Colonic mucosa (tissue), 4 donors: ENCODE measurements at places on chromosomes 2 and 18. TPM values are rescaled to one million over a fixed set of nuclear protein-coding genes. Genes with fewer than 3 reads are reported as not detected.

GRCh38 chr2:112056626-112056987 lies 1.5 kb downstream of the TMEM87B start:
- H3K27me3 ChIP-seq: no peaks in the 10 kb centered on the region
- peak overlapping the region; percentile 88 for H3K4me3 ChIP-seq
- peak overlapping the region; percentile 100 for H3K27ac ChIP-seq
- DNase-seq: no peak

DNA sequence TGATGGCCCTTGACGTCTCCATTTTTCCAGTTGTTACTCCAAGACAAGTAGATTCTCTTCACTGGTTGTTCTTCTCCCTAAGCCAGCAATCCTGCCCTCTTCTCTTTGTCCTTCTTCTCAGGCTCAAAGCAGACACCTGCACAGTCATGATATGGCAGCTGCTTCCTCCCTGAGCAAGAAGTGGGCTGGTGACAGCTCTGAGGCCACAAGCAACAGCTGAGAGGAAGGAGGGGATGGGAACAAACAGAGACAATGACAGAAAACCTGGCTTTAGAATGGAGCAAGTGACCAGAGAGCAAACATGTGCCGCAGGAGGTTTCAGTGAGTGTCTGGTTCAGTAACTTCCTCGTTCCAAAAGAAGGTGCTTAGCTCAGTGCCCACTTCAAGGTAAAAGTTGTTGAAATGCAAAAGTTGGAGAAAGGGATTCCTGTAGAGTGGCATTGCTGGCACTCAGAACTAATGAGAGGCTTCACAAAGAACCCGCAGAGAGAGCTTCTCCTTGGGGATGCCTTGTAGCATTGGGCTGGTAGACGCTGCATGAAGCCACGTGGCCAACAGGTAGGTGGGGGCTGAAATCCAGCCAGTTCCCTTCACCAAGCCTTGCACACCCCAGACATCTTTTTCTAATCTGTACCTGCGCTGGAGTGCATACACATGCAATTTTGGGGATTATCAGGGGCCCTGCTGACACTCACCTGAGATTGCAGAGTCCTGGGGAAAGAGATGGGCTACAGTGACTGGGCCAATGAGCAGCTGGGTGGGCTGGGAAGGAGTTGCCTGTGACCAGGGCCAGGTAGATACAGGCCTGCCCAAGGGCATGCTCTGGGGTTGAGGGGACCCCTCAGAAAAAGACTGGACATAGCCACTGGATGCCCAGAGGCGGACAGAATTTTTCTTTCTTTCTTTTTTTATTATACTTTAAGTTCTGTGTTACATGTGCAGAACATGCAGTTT lies 153.3 kb upstream of the RAB12 start:
- H3K4me1 ChIP-seq: no peaks in the 10 kb centered on the region
- no peaks in the 10 kb centered on the region for H3K36me3 ChIP-seq
- no peak for DNase-seq
- no peak overlapping the region for H3K27ac ChIP-seq
- no peak overlapping the region for H3K4me3 ChIP-seq

DNA sequence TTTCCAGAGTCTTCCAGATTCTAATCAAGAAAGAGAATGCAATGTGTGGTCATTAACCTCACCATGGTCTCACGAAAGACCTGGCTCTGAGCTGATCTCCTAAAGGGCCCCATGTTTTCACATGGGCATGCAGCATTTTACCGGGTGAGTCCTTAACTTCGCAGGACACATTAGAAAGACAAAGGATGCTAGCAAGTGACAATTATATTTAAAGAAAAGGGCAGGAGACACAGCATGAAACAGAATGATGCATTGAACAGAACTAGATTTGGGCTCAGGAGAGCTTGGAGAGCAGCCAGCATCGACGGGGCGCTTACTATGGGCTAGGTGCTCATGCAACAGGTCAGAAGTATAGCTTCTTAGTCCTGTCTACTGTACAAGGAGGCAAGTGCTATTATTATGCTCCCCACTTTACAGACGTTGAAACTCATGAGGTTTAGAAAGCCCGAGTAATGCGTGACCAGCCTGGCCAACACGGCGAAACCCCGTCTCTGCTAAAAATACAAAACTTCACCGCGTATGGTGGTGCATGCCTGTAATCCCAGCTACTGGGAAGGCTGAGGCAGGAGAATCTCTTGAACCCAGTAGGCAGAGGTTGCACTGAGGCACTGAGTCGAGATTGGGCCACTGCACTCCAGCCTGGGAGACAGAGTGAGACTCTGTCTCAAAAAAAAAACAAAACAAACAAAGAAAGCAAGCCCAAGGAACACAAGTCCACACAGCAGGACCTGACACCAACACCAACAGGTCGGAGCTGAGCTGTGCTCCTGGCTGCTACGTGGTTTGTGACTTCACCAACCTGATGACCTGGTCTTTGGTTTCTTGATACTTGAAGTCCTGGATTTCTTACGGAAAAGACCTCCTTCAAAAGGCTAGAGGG lies 16.1 kb downstream of the MBP start:
- H3K27me3 ChIP-seq: no peaks in the 10 kb centered on the region
- H3K27ac ChIP-seq: peak overlapping the region; percentile 92
- peak; percentile 26 for DNase-seq
- no peaks in the 10 kb centered on the region for H3K36me3 ChIP-seq
- peaks cover 11% of the 10 kb centered on the region for H3K4me1 ChIP-seq
- no peak overlapping the region for H3K4me3 ChIP-seq

DNA sequence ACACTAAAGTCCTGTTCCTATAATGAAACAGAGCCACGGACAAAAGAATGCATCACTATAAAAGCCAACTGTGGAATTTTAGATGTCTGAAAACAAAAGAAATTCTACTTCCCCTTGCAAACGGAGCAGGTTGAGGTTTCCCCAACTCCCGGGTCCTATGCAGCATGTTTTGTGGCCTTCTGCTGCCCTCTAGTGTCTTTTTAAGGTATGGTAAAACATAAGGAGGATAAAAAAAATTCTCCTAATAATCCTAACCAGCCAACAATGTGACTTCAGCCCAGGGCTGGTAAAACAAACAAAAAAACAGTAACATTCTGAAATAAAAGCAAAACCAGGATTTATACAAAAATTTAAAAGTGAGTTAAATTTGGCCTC lies 539.5 kb downstream of the NRXN1 start:
- H3K27me3 ChIP-seq: no peaks in the 10 kb centered on the region
- no peaks in the 10 kb centered on the region for H3K4me1 ChIP-seq

DNA sequence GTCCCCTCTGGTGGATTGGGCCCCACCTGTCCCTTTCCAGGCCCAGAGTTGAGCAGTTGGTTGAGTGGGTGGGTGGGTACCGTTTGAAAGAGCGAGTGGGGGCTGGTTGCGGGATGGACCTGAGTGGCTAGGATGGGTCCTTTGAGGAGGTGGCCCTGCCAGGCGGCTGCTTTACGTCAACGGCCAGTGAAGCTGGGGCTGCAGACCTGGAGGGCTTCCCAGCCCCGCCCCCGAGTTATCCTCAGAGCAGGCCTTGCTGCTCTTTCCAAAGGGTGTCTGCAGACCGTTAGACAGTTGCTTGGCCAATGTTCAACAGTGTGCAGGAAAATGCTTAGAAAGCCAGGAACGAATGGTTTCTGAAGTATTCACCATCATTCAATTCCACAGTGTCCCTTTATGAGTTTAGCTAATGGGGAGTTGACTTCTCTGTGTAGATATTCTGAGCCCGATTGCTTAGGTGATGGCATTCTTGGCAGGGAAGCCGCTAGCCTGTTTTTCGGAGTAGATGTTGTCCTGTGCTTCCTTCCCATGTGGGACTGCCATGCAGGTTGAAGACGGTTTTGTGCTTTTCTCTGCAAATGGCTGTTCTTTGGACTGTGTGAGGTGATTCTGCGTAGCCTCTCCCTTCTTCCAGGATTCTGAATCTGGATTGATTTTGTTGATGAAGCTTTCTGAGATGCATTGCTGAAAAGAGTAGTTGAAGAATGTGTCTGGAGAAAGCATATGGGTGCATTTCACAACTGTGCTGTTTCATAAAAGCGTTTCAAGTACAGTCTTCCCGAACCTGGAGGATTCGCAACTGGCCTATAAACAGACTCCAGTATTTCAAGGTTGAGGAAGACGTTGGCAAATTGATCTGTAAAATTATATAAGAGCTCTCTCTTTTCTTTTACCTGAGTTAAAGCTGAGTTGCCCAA lies 45.8 kb downstream of the LDLRAD4 start:
- H3K4me1 ChIP-seq: no peaks in the 10 kb centered on the region
- H3K36me3 ChIP-seq: no peaks in the 10 kb centered on the region
- no peaks in the 10 kb centered on the region for H3K27me3 ChIP-seq
- DNase-seq: no peak
- H3K27ac ChIP-seq: no peak overlapping the region

GRCh38 chr2:205585449-205586383 lies 96.6 kb upstream of the NRP2 start:
- no peak for DNase-seq
- H3K4me1 ChIP-seq: no peaks in the 10 kb centered on the region
- no peaks in the 10 kb centered on the region for H3K36me3 ChIP-seq
- H3K27me3 ChIP-seq: no peaks in the 10 kb centered on the region
- H3K4me3 ChIP-seq: no peak overlapping the region

- no peaks in the 10 kb centered on the region for H3K27me3 ChIP-seq
- DNase-seq: no peak
- H3K36me3 ChIP-seq: no peaks in the 10 kb centered on the region
- H3K4me3 ChIP-seq: no peak overlapping the region
- H3K27ac ChIP-seq: no peak overlapping the region
- H3K4me1 ChIP-seq: no peaks in the 10 kb centered on the region
Observed at GRCh38 chr2:28539118-28539541, 43.3 kb downstream of the PLB1 start.

- H3K27ac ChIP-seq: peak overlapping the region; percentile 15
- no peak overlapping the region for H3K4me3 ChIP-seq
- H3K4me1 ChIP-seq: no peaks in the 10 kb centered on the region
- H3K27me3 ChIP-seq: no peaks in the 10 kb centered on the region
Observed at GRCh38 chr18:62399276-62399675, 74.2 kb downstream of the TNFRSF11A start.

DNA sequence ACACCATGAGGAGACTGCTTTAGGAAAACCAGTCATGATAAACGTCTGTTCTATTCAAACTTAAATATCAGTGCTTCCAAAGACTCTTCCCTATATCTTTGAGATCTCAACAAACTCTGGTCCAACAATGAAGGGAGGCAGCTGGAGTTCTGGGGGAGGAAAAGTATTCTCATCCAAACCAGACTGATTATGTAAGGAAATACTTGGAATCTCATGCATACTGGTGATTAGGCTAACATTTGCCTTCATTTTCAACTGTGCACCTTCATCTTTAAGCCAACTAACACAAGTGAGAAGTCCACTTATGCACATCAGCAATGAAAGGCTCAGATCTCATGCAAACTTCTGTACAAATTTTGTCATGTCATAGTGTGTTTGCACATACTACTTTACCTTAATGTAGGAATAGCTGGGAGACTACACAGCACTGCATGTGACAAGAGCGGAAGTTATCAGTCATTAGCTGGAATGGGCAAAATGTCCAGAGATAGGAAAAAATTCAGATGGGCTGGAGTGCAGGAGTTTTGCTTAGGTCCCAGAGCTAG lies 67.5 kb upstream of the STK17B start:
- H3K27me3 ChIP-seq: no peaks in the 10 kb centered on the region
- H3K4me1 ChIP-seq: peaks cover 5% of the 10 kb centered on the region
- peak overlapping the region; percentile 45 for H3K27ac ChIP-seq
- DNase-seq: no peak
- no peak overlapping the region for H3K4me3 ChIP-seq

- peak overlapping the region; percentile 6 for H3K4me3 ChIP-seq
- no peaks in the 10 kb centered on the region for H3K4me1 ChIP-seq
- DNase-seq: peak; percentile 64
- H3K36me3 ChIP-seq: no peaks in the 10 kb centered on the region
Observed at GRCh38 chr18:79405781-79406575, 10.2 kb downstream of the NFATC1 start.

DNA sequence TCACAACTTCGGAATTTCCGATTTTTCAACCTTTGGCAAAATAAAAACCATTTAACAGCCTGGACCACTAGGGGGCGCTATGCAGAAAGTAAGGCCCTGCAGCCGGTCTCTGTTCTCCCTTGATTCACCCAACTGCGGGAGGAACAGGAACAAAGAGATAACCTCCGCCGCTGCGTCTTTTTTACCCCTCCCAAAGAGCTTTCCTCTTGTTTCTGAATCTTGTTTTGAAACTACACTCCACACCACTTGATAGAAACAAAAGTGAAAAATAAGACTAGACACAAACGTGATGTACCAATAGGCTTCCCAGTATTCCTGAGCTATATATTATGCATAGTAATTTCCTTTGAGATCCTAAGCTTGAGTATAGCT lies 231.2 kb downstream of the MYO3B start:
- no peaks in the 10 kb centered on the region for H3K4me1 ChIP-seq
- H3K4me3 ChIP-seq: no peak overlapping the region
- no peak overlapping the region for H3K27ac ChIP-seq
- H3K27me3 ChIP-seq: no peaks in the 10 kb centered on the region
- peak; percentile 85 for DNase-seq
- H3K36me3 ChIP-seq: no peaks in the 10 kb centered on the region

- no peak overlapping the region for H3K4me3 ChIP-seq
- no peaks in the 10 kb centered on the region for H3K4me1 ChIP-seq
- no peaks in the 10 kb centered on the region for H3K27me3 ChIP-seq
- peaks cover 3% of the 10 kb centered on the region for H3K36me3 ChIP-seq
Observed at GRCh38 chr2:134438371-134438770, 184.5 kb downstream of the MGAT5 start.

DNA sequence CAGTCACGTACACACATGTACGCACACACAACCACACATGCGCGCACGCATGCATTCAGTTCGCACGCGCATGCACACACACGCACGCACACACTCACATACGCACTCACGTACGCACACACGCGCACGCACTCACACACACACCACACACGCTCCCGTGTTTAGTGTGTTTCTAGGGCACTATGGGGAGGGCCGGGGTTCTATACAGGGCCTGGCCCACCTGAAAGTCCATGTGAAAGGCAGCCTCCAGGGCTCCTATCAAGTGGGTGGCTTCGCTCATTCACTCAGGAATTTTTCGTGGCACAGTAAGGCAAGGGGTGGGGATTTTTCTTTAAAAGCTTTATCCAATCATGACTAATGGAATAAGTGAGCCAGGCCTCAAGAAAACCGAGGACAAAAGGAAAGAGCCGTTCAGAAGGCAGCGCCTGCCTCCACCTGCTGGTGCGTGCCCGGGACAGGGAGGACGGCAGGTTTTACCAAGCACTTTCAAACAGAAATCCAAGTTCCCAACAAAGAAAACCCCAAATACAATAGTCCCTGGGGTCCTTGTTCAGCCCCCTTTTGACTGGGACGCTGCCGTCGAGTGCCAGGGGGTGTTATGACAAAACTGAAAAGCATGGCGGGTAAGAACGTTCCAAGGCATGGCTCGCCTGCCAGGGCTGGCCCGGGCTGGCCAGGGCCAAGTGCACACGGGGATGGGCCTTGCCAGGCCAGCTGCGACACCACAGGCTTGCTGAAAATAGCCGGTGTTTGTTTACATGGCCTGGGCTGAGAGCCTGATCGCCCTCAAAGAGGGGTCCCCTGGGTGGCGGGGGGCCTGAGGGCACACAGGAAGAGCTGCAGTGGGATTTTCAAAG lies 110.0 kb downstream of the HDAC4 start:
- H3K4me3 ChIP-seq: no peak overlapping the region
- peaks cover 18% of the 10 kb centered on the region for H3K4me1 ChIP-seq
- H3K27ac ChIP-seq: peak overlapping the region; percentile 24
- no peaks in the 10 kb centered on the region for H3K27me3 ChIP-seq

The SNTG2 gene
- total RNA-seq: 1.0 TPM

The LINC00305 gene
- total RNA-seq: not detected

The RGPD3 gene
- 0.05 TPM for total RNA-seq

The CTAGE1 gene
- total RNA-seq: not detected

The TFCP2L1 gene
- total RNA-seq: 54.2 TPM

The PGAP1 gene
- 10.1 TPM for total RNA-seq

The TUBB8B gene
- not detected for total RNA-seq

The CABYR gene
- not detected for total RNA-seq

The USP14 gene
- total RNA-seq: 36.0 TPM

The GCKR gene
- 0.40 TPM for total RNA-seq

The ABCG8 gene
- total RNA-seq: 0.12 TPM
